Articular chondrocyte of knee joint (primary cell): ENCODE measurements at places on chromosomes 3 and 15. TPM values are rescaled to one million over a fixed set of nuclear protein-coding genes. Genes with fewer than 3 reads are reported as not detected.

The ETV5 gene
- total RNA-seq = 22.9 and 38.8 TPM in 2 replicates

The TRH gene
- total RNA-seq = 0.11 and 0.13 TPM in 2 replicates

The SAXO2 gene
- total RNA-seq = 1.0 and 1.9 TPM in 2 replicates

The TEX55 gene
- not detected in 2 replicates for total RNA-seq

The PDCD7 gene
- total RNA-seq = 24.5 and 24.6 TPM in 2 replicates
